ENCODE measurements at places on chromosomes 7 and 10.

DNA sequence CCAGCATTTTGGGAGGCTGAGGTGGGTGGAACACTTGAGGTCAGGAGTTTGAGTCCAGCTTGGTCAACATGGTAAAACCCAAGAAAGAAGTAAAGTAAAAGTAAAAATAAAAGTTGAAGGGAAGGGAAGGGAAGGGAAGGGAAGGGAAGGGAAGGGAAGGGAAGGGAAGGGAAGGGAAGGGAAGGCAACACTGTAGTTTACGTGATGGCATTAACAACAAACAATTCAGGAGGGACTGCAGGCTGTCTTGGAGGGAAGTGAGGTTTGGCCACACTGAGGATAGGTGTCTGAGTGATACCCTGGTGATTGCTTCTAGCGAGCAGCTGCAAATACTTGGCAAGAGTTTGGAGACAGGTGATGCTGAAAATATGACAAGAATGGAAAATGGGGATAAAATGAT lies 298.0 kb downstream of the CALN1 start:
- no peak for DNase-seq

DNA sequence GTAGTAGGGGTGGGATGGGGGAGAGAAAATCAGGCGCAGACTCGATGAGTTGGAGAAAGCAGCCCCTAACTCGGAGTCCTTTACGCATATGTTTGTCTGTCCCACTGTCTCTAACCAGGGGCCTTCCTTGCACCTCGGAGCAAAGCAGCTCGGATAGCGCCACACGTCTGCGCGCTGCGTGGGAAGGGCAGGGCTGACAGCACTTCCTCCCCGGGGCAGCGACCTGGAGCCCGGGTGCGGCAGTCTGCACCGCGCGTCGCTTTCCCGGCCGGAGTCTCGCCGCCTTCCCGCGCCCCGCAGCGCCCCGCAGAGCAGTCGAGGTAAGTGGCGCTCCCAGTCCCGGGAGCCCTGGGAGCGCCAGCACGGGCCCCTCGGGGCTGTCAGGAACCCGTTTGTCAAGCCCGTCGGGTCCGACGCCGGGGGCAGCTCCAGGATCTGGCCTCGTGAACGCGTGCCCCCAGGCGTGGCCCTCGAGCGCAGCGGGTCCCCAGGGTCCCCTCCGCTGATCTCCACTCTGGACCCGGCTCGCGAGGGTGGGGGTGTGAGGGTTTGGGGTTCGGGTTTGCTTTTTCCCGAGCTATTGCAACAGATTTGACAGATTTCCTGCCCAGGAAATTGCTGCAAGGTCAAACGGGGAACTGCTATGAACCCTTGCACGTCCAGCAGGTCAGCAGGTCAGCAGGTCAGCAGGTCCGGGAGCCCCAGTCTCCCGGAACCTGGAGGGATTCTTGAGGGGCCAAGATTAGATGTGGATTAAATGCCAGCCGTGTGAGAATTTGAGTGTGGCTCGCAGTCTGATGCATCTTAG lies 597 bp downstream of the APBB1IP start:
- peak; percentile 91 for DNase-seq

- no peak for DNase-seq
Observed at GRCh38 chr10:114184276-114184675, 5.1 kb downstream of the TDRD1 start.

- no peak for DNase-seq
Observed at GRCh38 chr10:113015201-113015600, 65.2 kb downstream of the TCF7L2 start.

- no peak for DNase-seq
Observed at GRCh38 chr10:51313773-51314478, 239.6 kb downstream of the PRKG1 start.

All from activated effector memory CD4-positive, alpha-beta T cell treated with anti-CD3 and anti-CD28 coated beads, Interleukin-2, amount 50 U/mL, for 16 hours (primary cell).